Vein endothelial cell (primary cell): ENCODE measurements at places on chromosomes 2 and 18. TPM values are rescaled to one million over a fixed set of nuclear protein-coding genes. Genes with fewer than 3 reads are reported as not detected.

Gene METTL4
- total RNA-seq = 8.5 and 12.7 TPM in 2 replicates

Gene DYSF
- total RNA-seq = 148 and 182 TPM in 2 replicates

Gene GAREM2
- total RNA-seq = 1.5 and 7.2 TPM in 2 replicates

Gene TMEM182
- total RNA-seq = 0.48 and 0.98 TPM in 2 replicates

Gene HIBCH
- total RNA-seq = 9.5 and 14.2 TPM in 2 replicates

Gene PLGLB1
- total RNA-seq = 0.57 and 1.3 TPM in 2 replicates
